Neural crest cell (in vitro differentiated cells): ENCODE measurements at places on chromosomes 16 and 17. TPM values are rescaled to one million over a fixed set of nuclear protein-coding genes. Genes with fewer than 3 reads are reported as not detected.

The OR4D2 gene
- total RNA-seq, result not detected in 2 replicates

- no peaks in the 10 kb centered on the region for H3K27me3 ChIP-seq
- no peak overlapping the region for H3K27ac ChIP-seq
- no peak overlapping the region for H3K4me3 ChIP-seq
- H3K36me3 ChIP-seq, result peaks cover 7% of the 10 kb centered on the region
- peaks cover 23% of the 10 kb centered on the region for H3K4me1 ChIP-seq
These were observed 31.9 kb downstream of the UBE2O start for GRCh38 chr17:76421044-76421407.

DNA sequence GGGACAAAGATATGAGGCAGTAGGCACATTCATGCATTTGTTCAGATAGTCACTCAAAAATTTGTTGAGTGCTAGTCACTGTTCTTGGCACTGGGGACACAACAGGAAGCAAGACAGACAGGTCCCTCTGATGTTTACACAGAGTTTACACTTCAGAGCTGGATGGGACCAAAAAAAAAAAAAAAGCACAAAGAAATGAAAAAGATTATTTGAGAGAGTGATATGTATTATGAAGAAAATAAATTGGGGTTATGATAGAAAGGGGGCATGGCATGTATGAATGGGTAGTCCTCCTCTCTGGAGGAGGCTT lies 3.5 kb upstream of the YPEL2 start:
- peaks cover 4% of the 10 kb centered on the region for H3K27me3 ChIP-seq
- no peak overlapping the region for H3K4me3 ChIP-seq
- H3K4me1 ChIP-seq, result peaks cover 36% of the 10 kb centered on the region
- H3K36me3 ChIP-seq, result no peaks in the 10 kb centered on the region

DNA sequence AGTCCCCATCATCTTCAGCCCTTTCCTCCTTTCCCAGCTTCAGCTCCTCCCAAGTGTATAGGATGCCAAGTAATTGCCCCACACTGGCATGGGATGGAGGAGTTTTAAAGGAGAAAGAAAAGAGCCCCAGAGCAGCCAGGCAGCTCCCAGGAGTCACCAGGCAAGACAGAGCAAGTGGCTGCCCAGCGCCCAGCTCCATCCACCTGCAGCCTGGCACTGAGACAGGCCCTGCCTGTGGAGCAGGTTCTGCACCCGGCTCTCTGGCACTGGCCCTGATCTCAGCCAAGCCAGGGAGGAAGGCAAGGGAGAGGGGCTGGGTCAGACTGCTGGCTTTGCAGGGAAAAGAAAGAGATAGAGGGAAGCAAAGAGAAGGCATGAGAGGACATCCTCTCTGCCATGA lies 21.7 kb downstream of the FOXN1 start:
- no peaks in the 10 kb centered on the region for H3K4me1 ChIP-seq
- H3K36me3 ChIP-seq, result no peaks in the 10 kb centered on the region
- DNase-seq, result no peak

GRCh38 chr17:35825206-35825605 lies 15.9 kb downstream of the TAF15 start:
- H3K27me3 ChIP-seq, result no peaks in the 10 kb centered on the region
- H3K27ac ChIP-seq, result no peak overlapping the region
